ENCODE measurements at places on chromosomes 2 and 18.

DNA sequence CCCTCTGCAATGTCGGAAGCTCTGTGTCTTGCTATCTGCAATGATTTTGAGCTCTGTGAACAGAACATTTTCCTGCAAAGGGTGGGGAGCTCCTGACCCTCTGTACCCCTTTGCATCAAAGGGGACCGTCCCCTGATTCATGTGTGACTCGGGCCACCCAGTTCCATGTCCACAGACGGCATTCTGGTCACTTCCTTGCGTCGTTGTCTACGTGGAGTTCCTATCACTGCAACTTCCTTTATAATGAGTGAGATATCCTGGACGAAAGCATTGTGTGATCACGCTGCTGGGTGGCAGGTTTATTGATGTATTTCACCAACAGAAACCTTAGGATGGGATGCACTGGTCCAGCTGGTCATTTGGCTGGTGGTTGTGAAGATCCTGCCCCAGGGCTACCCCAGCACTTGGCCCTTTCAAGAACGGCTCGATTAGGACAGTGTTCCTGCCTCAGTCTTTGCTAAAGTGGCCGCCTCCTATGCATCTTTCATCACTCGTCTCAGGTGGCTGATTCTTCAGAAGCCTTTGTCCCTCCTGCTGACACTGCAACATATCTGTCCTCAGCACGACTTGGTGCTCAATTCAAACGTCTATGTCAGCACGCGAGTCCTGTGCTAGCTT lies 202.7 kb downstream of the ACKR3 start:
- no peak for DNase-seq

DNA sequence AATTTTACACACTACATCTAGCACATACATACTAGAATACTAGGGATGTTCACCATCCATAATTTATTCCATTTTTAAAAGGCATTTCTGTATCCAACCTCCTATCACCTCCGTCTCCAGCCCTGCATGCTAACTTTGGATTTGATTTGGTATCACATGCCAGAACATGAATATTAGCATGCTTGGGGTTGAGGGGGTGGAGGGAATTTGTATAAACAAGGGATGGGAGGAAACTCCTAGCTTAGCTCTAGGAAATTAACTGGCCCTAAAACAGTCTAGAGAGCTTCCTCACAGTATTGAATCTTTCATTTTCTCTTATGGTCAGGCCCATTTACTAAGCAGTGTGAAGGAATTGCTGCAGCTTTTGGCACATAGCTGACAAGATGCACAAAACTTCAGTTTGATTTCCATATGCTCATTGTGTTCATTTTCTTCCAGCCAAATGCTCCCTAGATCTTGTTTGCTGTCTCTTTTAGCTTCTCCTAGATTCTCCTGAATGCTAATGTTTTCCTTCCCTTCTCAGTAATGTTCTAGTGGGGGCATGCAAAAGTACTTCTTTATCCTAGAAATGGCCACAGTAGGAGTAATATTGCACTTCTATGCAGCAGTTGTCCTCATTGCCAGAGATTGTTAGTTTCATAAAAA lies 135.2 kb downstream of the VWC2L start:
- no peak for DNase-seq

GRCh38 chr18:67134911-67135310 lies 381.6 kb downstream of the DSEL start:
- DNase-seq: no peak

DNA sequence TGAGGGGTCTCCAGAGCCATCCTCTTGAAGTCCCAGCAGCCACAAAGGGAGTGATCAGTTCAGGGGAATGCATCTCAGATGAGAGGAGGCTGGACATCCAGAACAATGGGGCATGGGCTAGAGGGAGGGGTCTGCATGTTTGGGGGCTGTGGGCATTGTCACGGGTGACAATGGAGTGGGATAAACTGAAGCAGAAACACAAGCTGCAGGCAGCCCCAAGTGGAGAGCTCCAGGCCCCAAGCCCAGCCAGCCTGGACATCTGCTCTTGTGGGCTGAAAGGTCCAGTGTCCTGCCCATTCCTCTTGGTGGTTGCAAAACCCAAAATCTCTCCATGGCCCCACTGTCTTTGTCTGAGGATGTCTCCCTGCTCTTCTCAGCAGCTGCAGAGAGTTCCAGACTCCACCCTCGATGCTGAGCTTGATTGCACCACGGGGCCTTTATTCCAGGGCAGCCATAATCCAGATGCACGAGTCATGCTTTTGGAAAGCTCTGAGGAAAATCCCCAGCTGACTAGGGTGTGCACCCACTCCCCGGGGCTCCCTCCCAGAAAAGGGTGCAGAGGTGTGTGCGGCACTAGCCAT lies 149.4 kb downstream of the TNS1 start:
- DNase-seq: no peak

DNA sequence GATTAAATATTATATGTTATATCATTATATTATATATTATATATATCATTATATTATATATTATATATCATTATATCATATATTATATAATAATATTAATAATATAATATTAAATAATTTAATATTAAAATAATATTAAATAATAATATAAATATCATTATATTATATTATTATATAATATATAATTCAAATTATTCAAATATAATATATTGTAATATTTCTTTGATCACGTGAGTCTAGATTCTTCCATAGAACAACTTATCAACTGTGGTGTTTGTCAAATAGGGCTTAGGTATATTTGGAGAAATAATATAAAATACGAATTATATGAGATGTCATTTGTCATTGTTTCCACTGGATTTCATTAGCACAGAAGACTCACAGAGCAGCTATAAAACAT lies 77.3 kb downstream of the SPHKAP start:
- no peak for DNase-seq

- DNase-seq: no peak
These were observed 371.1 kb upstream of the NRP2 start for GRCh38 chr2:205311201-205311600.

DNA sequence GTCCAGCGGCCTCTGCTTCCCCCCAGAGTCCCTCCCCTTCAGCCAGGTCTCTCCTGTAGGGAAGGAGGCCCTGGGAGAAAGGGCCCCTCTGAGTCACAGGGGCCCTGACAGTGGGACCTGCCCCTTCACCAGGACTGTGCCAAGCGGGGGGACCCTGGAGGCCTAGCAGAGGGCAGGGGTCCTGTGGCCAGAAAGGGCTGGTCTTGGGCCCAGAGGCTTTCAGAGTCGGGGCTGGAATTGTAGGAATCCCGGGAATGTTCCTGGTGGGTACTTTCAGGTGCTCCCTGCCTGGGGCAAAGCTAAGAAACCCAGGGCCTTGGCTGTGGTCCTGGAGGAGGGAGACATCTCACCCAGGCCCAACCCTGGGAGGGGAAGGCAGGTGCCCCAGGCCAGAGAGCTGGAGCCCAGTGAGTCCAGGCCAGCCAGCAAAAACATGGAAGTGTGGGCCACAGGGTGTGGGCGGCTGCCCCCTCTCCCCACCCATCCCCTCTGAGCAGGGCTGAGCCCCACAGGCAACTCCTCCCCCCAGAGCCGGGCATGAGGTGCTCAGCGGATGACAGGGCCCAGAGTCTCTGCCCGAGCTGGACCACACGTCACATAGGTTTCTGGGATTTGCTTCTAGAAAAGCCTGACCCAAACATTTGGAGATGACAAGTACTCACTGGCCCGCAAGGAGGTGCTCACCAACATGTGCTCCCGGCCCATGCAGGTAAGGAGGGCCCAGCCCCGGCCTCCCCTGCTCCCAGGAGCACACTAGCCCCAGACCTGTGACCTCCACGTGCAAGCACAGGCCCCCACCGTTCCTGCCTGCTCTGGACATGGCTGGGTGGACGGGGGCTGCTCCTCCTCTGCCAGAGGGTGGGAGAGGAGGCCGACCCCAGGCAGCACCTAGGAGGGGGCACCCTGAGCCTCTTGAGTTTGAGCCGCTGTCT lies 48.2 kb upstream of the ALPP start:
- DNase-seq: no peak

GRCh38 chr2:223054193-223054781 lies 2.3 kb downstream of the KCNE4 start:
- no peak for DNase-seq

GRCh38 chr18:45850021-45850420 lies 24.5 kb downstream of the SIGLEC15 start:
- no peak for DNase-seq

All from NCI-H774 (cell line).